ENCODE measurements at places on chromosomes 3 and 15.
A peak's percentile ranks its signal among the peaks of the same experiment; 100 is the strongest.

DNA sequence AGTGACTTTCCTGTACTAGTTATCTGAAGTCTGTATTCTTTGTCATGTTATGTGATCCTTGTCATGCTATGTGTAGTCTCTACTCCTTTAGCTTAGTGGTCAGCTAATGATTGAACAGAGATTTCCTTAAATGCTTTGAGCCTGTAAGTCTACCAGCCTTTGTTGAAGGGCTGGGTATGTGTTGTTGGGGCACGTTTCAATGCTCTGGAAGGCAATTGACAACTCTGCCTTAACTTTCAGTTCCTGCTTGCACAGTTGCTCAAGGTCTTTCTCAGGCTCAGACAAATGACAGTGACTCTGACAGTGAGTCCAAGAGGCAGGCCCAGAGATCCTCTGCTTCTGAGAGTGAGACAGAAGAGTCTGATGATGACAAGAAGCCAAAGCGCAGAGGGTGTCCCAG is 89.3 kb downstream of the CHD2 start:
- H3K4me3 ChIP-seq = no peak overlapping the region
- peaks cover 68% of the 10 kb centered on the region for H3K36me3 ChIP-seq
- DNase-seq = no peak
- no peaks in the 10 kb centered on the region for H3K4me1 ChIP-seq
- H3K27me3 ChIP-seq = no peaks in the 10 kb centered on the region

DNA sequence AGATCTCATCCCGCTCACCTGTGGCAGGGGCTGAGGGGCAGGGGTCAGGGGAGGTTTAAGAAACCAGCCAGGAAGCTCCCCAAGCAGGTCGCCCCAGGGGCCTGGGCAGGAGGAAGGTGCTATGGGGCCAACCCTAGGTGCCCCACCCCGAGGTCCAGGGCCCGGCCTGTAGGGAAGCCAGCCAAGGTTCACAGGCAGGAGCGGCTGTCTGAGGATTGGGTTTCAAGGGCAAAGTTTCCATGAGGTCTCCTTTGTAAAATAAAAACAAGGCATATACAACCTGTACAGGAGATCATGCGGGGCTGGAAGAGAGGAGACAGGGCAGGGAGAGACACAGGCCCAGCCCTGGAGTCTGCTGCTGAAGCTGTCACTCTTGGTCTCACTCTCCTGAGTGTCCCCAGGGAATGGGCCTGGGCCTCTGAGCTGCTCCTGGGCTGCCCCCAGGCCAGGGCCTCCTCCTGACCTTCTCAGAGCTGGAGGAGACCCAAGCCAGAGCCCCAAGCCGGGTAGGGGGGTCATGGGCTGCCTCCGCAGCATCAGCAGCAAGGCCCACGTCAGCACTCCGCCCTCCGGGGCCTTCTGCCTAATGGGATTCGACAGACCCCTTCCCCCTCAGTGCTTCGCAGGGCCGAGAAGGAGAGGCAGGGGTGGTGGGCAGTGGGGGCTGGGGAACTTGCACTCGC is 5.5 kb downstream of the CPLX3 start:
- no peak overlapping the region for H3K4me3 ChIP-seq
- H3K4me1 ChIP-seq = no peaks in the 10 kb centered on the region
- no peak overlapping the region for H3K27ac ChIP-seq
- peaks cover 2% of the 10 kb centered on the region for H3K36me3 ChIP-seq
- H3K27me3 ChIP-seq = peaks cover 4% of the 10 kb centered on the region
- DNase-seq = no peak

DNA sequence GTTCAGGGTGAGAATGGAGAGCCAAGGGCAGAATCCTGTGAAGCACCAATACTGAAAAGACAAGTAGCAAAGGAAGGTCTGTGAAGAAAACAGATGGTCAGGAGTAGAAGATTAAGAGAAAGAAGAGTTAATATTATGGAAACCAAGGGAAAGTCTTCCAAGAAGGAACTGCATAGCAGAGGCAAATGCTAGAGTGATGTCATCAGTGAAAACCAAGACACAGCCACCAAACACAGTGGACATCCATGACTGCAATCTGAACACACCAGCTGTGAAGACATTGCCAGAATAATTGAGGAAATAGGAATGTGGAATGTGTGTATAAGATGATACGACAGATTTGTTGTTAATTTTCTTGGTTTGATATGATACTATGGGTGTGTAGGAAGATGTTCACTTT is 26.8 kb upstream of the ZBTB38 start:
- H3K36me3 ChIP-seq = no peaks in the 10 kb centered on the region
- no peaks in the 10 kb centered on the region for H3K27me3 ChIP-seq
- no peak overlapping the region for H3K27ac ChIP-seq
- DNase-seq = no peak
- H3K4me3 ChIP-seq = no peak overlapping the region

- no peak for DNase-seq
- H3K4me1 ChIP-seq = no peaks in the 10 kb centered on the region
- no peak overlapping the region for H3K4me3 ChIP-seq
- H3K36me3 ChIP-seq = no peaks in the 10 kb centered on the region
- no peak overlapping the region for H3K27ac ChIP-seq
These were observed 204.2 kb upstream of the COL8A1 start for GRCh38 chr3:99434190-99434589.

DNA sequence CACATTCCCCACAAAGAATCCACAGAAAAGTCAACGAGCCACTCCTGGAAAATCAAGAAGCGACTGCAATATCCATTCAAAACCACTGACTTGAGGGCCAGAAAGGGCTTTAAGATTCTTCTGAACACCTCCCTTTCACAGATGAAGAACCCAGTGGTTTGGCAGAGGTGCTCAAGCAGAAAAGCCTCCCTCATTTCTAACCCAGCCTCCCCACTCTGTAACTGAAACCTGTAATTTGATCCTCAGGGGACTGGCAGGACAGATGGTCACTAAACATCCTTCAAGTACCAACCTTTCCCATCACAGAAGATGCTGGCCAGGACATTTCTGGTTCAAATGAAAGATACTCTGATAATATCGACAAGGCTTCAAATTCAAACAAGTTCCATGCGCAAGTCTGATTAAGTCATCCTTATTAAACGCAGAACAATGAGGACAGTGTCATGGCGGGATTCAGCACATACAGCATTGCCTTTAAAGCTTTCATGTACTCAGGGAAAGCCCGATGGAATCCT is 5.5 kb downstream of the SEMA5B start:
- DNase-seq = peak; percentile 55
- H3K4me1 ChIP-seq = no peaks in the 10 kb centered on the region

DNA sequence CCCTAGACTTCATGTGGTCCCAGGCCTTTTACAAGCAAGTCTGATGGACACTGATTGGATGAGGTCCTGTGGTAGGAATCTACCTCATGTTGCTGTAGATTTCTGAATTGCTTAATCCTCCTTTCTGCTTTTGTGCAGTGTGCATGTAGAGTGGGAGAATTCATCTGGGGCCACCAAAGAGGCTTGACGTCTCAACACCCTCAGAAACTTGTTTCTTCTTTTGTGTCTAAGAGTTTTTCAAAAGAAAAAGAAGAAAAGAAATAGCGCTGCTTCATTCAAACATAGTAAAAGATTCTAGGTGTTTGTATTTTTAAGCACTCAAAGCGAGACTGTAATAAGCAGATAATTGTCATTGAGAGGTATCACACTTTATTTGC is 46.2 kb downstream of the NR1D2 start:
- peaks cover 3% of the 10 kb centered on the region for H3K4me1 ChIP-seq
- H3K27ac ChIP-seq = no peak overlapping the region
- H3K36me3 ChIP-seq = no peaks in the 10 kb centered on the region
- DNase-seq = no peak
- H3K4me3 ChIP-seq = no peak overlapping the region

- no peak for DNase-seq
- no peaks in the 10 kb centered on the region for H3K4me1 ChIP-seq
- no peak overlapping the region for H3K27ac ChIP-seq
These were observed 4.5 kb downstream of the LRRC31 start for GRCh38 chr3:169865176-169865767.

DNA sequence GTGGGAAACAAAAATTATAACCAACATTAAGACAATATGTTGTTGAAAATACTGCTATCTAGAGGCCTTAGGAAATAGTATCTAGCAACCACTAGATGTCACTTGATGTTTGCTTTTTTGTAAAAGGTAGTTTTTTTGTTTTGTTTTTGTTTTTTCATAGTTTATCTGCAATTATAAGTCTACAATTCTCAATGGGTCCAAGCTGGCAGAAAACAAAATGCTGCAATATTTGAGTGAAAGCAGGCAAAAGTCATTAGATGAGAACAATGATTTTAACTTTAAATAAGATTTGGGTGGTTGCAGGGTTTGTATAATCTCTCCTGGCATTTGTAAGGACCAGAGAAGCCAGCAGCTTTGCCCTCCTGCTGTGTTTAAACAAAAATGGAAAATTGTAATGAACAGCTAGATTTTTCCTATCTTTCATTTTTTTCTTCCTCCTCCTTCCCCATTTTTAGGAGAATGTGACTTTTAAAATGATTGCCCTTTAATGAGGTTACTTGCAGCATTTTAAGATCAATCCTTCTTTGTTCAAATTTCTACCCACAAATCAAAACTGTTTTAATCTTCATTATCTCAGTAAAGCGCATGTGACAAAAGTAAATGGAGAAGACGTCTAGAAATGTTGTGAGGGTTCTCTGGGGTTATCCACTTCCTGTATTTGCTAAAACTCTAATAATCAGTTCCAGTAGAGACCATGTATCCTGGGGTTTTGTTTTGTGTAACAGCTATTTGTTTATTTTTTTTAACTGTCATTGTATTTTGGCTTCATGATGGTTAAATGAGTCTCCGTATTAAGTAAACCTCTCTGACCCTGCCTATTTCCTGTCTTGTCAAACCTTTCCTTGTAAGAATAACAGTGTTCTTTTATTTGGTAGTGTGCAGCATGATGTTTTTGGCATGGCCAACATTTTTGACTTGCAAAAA is 27.3 kb downstream of the DUT start:
- DNase-seq = peak; percentile 39
- H3K36me3 ChIP-seq = no peaks in the 10 kb centered on the region
- no peaks in the 10 kb centered on the region for H3K27me3 ChIP-seq
- no peak overlapping the region for H3K4me3 ChIP-seq

DNA sequence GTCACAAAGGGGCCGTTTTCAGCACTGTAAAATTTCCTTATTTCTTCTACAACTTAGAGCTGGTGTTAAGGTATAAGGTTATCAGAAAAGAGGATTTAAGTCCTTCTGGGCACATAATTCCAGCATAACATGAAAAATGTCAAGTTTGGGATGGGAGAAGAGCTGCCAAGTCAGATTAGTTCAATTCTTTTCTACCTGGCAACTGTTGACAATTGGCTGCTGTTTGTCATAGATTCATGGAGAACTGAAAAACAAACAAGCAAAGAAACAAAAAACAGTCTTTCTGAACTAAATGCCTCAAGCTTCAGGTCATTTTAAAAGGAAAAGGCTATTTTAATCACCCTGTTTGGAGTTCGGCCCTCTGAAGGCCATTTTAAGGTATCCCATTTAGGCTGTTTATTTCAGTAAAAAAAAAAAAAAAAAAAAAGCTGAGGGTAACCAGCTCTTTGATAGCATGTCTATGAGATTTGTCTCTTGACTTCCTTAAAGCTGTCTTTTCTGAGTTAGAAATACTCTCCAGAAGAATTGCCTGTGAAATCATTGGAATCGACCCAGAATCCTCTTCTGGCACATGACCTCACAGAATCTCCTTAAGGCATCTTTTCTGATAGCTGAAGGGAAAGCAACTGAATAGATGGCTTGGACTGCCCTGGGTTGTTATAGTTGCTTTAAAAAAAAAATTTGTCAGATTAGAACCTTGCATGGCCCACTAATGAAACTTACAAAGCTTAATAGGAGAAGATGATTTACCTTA is 173.3 kb downstream of the SEMA6D start:
- H3K4me1 ChIP-seq = no peaks in the 10 kb centered on the region
- H3K4me3 ChIP-seq = no peak overlapping the region
- DNase-seq = no peak
- H3K36me3 ChIP-seq = no peaks in the 10 kb centered on the region
- H3K27me3 ChIP-seq = no peaks in the 10 kb centered on the region

DNA sequence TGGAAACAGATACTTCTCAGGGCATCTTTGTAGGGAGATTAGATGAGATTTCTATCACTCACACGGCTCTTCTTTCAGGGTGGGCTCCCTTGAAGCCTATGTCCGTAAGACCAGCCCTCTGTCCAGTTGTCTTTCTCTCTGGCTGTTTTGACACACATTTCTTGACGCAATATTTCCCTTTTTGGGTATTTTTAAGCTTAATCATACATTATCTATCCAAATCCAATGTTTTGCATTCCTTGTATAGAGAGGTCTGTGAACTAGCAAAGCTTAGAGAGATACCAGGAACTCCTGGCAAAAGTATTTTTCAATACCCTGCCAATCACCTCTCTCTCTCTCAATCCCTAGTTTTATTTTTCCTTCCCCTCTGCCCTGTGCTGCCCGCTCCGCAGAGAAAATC is 79.3 kb downstream of the EOMES start:
- H3K27me3 ChIP-seq = no peaks in the 10 kb centered on the region
- no peaks in the 10 kb centered on the region for H3K36me3 ChIP-seq
- H3K27ac ChIP-seq = peak overlapping the region; percentile 13

DNA sequence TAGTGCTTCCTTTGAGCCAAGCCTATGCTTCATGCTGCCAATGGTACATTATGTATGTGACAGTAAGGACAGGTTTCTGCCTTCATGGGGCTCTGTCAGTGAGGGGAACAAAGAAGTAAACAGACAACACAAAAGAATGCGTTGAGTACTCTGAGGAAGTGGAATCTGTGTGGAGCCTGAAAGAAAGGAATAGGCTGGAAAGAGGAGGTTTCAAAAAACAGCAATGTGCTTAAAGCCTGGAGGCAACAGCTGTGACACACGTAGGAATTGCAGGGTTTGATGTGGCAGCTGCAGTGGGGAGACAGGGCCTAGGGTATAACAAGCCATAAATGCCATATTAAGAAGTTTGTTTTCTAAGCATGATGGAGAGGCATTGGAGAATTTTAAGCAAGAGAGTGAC is 316.7 kb downstream of the CLSTN2 start:
- H3K27me3 ChIP-seq = no peaks in the 10 kb centered on the region
- DNase-seq = no peak
- H3K36me3 ChIP-seq = no peaks in the 10 kb centered on the region
- H3K4me3 ChIP-seq = no peak overlapping the region
- no peaks in the 10 kb centered on the region for H3K4me1 ChIP-seq
- H3K27ac ChIP-seq = no peak overlapping the region

DNA sequence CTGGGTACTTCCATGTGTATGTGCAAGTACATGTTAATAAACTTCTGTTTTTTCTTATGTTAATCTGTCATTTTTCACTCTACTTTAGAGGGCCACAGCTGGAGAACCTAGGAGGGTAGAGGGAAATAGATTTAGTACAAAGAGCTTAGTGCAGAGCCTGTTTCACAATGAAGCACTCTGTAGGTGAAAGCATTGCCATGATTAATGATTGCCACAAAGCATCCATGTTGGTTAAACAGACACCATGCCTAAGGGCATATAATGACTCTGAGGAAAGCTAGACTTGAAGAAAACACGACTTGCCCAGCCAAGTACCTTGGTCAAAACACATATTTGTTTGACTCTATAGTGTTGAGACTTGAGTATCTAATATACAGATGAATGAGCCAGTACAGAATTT is 338.4 kb downstream of the FHIT start:
- no peak for DNase-seq
- H3K4me1 ChIP-seq = no peaks in the 10 kb centered on the region
- no peaks in the 10 kb centered on the region for H3K36me3 ChIP-seq

GRCh38 chr15:61115241-61115640 is 113.9 kb downstream of the RORA start:
- H3K4me1 ChIP-seq = no peaks in the 10 kb centered on the region
- no peaks in the 10 kb centered on the region for H3K36me3 ChIP-seq
- no peak for DNase-seq
- H3K27me3 ChIP-seq = no peaks in the 10 kb centered on the region
- no peak overlapping the region for H3K27ac ChIP-seq
- no peak overlapping the region for H3K4me3 ChIP-seq
